Small intestine (tissue), 16 donors: ENCODE measurements at places on chromosomes 6 and 20.
A peak's percentile ranks its signal among the peaks of the same experiment; 100 is the strongest.

DNA sequence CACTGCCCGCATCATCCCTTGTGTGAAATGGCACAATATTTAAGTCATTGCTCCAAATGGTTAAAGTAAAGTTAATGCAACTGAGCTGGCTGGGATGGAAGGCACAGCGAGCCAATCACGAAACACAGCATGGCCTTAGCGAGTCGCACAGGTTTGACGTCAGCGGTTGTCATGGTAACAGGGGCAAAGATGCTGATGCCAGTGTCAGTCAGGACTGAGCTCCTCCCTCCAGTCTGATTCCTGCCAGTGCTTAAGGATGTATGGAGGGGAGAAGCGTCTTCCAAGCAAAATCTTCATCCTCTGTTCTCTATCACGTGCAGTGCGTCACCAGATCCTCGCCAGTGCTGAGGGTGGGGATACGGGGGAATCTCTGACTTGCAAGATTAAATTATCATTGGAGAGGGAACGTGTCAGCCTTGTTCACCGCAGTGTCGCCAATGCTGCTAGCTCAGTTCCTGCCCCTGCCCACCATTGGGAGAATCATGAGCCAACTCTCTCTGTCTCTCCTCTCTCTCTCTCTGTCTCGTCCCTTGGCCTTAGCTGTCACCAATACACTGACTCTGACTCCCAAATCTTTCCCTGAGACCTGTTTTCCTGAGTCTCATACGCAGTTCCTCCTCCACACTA is 24.5 kb downstream of the TSPYL4 start:
- peak; percentile 61 for DNase-seq

GRCh38 chr6:131231891-131232290 is 96.6 kb downstream of the AKAP7 start:
- no peak for DNase-seq

- DNase-seq = no peak
Measured at GRCh38 chr6:32175322-32175710, 568 bp downstream of the AGPAT1 start.

DNA sequence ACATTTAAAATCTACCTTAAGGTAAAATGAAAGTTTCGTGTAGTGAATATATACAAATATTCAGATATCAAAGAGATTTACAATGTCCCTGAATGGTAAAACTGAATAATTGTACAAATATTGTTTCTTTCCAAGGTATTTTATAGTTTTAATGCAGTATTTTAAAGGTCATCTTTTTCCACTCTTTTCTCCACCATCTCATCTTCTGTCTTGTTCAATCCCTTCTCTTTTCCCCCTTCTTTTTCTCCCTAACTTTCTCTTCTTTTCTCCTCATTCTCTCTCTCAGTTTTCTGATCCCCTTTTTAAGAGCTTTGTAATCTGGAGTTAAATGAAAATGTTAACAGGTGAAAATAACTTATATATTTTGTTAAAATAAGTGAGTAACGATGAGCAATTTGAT is 126.9 kb downstream of the ADGRB3 start:
- no peak for DNase-seq

DNA sequence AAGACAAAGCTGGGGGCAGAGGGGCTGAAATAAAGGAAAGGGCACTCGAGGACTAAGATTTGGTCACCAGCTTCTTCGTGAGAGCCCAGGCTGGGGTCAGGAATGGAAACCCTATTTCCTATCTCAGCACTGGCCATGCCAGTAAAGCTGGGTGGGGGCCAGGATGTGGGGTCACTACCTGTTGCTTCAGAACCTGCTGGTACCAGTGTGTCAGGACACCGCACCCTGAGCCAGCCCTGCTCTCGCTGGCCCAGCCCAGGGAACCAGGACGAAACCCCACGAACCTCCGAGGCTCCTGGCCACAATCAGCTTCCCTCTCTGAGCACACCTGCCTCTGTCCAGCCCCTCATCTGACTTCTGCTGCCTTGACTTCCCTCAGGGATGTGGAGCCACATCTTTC is 2.1 kb downstream of the CDSN start:
- DNase-seq = no peak

DNA sequence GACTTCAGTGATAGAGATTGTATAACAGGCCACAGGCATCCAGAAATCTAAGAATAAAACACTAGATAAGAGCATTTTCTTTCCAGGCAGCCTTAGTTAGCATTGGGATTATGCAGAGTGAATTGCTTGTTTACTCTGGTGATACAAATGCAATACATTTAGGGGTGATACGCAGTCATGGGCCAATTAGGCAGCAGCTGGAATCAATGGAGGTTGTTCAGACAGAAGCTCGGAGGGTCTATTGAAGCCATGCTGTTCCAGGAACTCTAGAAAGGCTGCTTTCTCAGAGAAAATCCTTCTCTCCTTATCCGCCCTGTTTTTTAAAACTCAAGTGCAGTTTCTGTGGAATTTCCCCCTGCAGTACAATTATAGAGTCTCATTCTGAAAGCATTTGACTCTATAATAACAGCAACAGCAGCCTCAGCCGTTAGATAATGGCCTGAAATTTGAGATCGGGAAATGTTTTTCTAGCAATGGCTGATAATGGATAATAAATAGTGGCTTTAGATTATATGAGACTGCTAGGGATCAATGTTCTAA is 364.3 kb upstream of the HS3ST5 start:
- DNase-seq = no peak

GRCh38 chr6:93417421-93418013 is 1.8 kb downstream of the EPHA7 start:
- no peak for DNase-seq

DNA sequence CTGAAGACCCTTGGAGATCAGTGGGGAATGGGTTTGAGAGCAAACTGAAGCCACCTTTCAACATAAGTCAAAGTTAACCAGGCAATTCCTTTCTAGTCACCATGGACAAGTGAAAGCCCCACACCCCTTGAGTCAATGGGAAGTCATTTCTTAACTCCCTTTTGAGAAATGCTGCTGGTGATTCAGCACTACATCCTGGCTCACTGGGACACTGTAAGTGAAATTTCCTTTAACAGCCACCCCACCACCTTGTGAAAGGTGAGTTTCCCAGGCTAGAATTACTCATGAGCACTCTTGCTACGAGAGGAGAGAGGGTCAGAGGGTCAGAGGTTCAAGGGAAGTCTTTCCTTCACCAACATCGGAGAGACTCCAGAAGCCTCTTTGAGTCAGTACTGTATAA is 93.3 kb upstream of the MARCKS start:
- DNase-seq = no peak

- DNase-seq = no peak
Measured at GRCh38 chr6:25105070-25105925, 169.5 kb upstream of the RIPOR2 start.

DNA sequence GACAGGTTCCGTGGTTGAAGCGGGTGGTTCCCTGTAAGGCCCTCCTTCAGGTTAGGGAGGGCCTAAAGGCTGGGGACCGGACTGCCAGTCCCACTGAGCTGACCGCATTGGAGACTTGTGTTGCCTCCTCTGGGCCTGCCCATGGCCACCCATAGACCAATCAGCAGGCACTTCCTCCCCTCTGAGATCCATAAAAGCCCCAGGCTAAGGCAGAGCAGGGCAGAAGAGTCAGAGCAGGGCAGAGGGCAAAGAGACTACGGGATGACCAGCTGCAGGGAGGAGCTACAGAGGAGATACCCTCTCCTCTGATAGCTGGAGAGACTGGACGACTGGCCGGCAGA is 537.4 kb downstream of the TENT5A start:
- DNase-seq = no peak

- DNase-seq = no peak
Measured at GRCh38 chr6:168152306-168152963, 73.4 kb upstream of the FRMD1 start.

GRCh38 chr6:82987416-82987815 is 78.2 kb downstream of the UBE3D start:
- DNase-seq = no peak

GRCh38 chr20:32909451-32909850 is 50.7 kb downstream of the EFCAB8 start:
- DNase-seq = no peak

DNA sequence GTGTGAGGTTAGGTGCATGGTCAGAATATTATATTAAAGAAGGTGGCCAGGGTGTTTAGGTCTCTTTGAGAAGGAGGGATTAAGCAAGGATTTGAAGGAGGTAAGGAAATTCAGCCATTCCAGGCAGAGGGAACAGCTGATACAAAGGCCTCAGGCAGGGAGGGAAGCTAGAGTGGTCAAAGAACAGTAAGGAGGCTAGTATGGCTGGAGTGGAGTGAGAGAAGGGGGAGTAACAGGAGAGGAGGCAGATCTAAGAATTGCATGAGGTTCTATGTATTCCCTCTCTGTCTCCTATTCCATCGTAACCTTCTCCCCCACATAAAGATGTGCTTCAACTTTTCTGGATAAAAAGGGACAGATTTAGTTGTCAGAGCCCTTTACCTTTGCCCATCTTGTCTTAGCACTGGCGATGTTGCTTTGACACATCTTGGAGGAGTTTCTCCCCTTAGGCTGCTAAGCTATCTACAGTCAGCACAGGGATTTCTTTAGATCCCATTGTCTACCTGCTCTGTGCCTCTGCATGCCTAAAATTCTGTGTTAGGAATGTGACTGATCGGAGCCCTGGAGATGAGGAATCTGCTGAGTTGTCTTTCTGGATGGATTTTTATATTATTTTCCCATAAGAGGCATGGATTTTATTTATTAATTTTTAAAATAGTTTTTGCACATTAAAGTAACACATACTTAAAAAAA is 59.9 kb downstream of the KLHL31 start:
- no peak for DNase-seq

- peak; percentile 50 for DNase-seq
Measured at GRCh38 chr20:63223121-63223825, 7.3 kb upstream of the YTHDF1 start.

- no peak for DNase-seq
Measured at GRCh38 chr6:45595010-45595851, 217.5 kb upstream of the SUPT3H start.

- DNase-seq = no peak
Measured at GRCh38 chr6:75334266-75335040, 49.9 kb upstream of the TMEM30A start.

- DNase-seq = no peak
Measured at GRCh38 chr20:4081421-4081820, 66.1 kb upstream of the RNF24 start.

DNA sequence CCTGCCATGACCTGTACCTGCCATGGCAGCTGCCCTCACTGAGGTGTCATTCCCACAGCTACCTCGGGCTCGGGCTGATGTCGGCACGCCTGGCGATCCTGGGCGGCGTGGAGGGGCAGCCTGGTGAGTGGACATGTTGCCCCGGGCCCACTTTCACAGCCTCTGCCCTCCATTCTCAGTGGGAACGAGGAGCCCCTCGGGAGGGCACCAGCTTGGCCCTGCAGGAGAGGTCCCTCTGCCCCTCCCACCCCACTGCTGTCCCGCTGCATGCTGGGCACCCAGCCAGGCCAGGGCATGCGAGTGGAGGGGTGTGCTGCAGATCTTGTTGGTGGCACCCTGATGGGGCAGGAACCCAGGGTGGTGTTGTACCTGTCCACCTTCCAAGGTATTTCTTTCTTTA is 23.0 kb downstream of the ENTPD6 start:
- DNase-seq = no peak

GRCh38 chr20:52078289-52078688 is 113.3 kb downstream of the ZFP64 start:
- no peak for DNase-seq

GRCh38 chr6:131914967-131915751 is 36.0 kb downstream of the CCN2 start:
- DNase-seq = peak; percentile 81
